ENCODE measurements at places on chromosomes 3 and 15.

GRCh38 chr3:145058483-145058882, 1086.9 kb downstream of the DIPK2A start:
- no peak for DNase-seq

DNA sequence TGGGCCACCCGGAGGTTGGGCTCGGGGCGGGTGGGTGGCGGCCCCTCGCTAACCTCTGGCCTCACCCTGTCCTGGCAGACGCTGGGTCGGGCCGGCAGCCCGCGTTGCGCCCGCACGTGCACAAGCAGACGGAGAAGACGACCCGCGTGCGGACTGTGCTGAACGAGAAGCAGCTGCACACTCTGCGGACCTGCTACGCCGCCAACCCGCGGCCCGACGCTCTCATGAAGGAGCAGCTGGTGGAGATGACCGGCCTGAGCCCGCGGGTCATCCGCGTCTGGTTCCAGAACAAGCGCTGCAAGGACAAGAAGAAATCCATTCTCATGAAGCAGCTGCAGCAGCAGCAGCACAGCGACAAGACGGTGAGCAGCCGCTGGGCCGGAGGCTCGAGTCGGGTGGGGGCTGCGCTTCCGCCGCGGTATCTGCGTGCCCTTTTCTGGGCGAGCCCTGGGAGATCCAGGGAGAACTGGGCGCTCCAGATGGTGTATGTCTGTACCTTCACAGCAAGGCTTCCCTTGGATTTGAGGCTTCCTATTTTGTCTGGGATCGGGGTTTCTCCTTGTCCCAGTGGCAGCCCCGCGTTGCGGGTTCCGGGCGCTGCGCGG, 3.7 kb downstream of the ISL2 start:
- DNase-seq, result peak; percentile 42

GRCh38 chr3:68876112-68876713, 56.1 kb downstream of the TAFA4 start:
- DNase-seq, result peak; percentile 77

DNA sequence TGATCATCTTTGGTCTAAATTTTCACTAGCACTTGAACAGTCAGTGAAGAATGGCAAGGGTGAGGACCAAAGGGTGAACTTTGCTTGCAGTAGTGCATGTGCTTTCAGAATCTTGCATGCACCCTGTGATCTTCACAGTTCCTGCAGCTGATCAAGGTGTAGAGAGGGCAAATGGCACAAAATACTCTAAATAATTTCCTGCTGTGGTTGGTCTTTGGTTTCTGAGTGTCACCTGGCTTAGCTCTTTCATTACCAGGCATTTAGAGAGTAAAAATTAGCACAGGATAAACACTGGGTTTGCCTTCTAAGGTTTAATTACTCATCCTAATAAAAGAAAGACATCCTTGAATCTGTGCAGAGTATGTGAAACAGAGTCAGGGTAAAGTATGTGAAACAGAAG, 11.4 kb downstream of the TIPARP start:
- DNase-seq, result no peak

DNA sequence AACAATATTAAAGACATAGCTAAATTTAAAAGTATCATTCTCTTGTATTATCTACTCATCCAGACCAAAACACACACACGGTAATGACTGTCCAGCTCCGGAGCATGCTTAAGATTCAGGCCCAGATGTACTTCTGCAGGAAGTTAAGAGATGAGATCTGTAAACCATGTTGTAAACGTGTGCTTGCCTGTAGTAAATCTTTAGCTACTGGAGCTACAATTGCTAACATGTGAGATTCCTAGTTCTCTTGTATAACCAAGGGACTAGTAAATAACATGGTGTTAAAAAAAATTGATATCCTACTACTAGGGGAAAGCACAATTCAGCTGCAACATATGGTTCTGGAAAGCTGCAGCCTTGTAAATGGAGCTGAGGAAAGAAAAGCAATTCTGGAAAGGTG, 651.7 kb upstream of the CCDC54 start:
- no peak for DNase-seq

DNA sequence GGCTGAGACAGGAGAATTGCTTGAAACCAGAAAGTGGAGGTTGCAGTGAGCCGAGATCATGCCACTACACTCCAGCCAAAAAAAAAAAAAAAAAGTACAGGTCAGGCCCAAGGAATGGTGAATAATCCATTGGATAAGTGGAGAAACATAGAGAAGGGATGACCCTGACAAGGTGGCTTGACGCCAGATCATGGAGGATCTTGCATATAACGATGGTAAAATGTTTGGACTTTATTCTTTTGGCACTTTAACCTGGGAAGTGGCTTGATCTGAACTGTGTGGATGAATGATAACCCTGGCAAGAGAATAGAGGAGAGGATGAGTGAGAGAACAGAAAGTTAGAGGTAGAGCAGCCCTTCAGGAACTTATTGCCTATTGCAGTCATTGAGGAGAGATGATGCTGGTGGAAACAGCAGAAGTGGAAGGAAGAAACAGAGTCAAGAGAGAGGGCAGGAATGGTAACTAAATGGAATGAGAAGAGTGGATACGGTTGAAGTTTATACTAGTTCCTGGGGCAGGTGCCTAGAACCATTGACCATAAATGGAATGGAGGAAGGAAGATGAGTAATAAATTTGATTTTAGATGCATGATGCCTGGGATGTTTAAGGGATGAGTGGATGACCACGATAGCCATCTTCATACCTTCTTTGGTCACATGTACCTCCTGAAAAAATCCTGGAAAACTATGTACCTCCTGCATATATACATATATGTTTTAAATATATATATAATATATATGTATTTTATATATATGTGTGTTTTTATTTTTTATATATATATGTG, 57.8 kb downstream of the BLM start:
- DNase-seq, result peak; percentile 59

DNA sequence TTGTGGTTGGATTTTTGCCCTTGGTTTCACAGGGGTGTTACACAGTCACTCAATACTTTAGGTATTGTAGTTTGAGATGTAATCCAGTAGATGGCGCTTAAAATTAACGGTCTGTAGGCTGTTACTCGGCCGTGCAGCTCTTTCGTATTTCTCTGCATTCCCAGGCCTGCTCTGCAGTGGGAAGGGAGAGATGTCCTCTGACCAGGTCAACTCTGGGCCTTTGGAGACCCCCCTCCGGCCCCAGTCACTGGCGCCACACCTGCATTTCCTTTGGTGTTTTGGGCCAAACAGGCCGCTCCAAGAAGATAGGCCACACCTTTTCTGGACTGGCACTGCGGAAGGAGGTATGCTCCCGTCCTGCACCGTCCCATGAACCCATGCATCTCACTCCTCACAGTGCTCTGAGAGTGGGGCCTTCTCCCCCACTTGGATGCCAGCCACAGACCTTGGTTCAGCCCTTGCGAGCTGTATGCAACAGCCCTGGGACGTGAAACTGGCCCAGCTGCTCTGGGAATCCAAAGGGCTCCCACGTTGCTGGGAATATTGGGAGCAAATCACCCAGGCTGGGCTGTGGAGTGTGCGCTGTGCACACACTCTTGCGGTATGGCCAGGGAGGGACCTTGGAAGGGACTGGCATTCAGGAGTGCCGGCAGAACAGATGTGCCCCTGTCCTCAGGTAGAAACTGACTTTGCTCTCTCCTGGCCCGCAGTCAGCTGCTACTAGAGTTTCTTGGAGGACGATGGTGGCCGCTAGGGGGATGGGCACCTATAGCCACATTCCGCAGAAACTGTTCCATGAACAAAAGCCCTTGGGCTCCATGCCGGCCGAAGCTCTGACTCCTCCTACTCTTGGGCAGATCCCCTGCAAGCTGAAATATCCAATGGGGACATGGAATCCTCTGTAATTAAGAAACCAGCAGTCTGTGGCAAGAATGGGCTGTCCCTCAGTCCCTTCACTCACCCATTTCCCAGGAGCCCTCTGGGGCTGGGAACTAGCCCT, 410.5 kb upstream of the CADM2 start:
- DNase-seq, result peak; percentile 14

GRCh38 chr15:40754883-40755811, at the start of gene RMDN3:
Gene RMDN3, minus strand, starts transcription at chr15:40755254. Its CDS starts 471 bp downstream, at chr15:40754783.
- peak; percentile 93 for DNase-seq

GRCh38 chr15:59998950-59999611, 5.0 kb upstream of the FOXB1 start:
- DNase-seq, result no peak

- DNase-seq, result no peak
These were observed 48.3 kb downstream of the TOPAZ1 start for GRCh38 chr3:44289882-44290462.

DNA sequence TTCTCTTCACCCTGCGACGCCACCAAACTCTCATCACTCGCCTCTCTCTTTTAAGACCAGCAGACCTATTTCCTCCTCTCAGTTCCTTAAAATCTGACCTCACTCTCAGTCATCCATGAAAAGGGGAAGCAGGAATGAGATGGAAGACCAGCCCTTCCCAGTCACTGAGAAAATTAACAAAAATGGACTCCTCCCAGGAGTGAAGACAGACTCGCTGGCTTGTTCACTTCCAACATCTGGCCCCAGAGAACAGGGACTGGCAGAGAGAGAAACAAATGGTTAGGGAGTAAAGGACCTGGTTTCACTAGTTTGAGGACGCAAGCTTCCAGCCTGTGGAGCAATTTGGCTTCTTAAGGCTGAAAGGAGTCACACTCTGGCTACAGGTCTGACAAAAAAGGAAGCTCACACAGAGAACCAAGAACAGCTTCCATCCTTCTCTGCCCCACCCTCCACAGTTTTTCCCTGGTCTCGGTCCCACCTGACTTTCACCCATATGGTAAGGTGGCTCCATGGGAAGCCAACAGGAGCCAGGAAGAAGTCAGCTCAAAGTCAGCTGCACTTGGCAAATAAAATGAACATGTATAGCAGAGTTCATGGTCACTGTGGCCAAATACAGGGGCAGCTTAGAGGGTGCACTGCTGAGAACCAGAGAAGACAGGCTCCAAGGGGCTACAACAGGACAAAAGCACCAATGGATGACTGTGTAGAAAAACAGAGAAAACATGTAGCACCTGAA, 57.2 kb downstream of the ITGB5 start:
- no peak for DNase-seq

GRCh38 chr3:49901366-49902339, 2.0 kb downstream of the MST1R start:
- DNase-seq, result no peak

DNA sequence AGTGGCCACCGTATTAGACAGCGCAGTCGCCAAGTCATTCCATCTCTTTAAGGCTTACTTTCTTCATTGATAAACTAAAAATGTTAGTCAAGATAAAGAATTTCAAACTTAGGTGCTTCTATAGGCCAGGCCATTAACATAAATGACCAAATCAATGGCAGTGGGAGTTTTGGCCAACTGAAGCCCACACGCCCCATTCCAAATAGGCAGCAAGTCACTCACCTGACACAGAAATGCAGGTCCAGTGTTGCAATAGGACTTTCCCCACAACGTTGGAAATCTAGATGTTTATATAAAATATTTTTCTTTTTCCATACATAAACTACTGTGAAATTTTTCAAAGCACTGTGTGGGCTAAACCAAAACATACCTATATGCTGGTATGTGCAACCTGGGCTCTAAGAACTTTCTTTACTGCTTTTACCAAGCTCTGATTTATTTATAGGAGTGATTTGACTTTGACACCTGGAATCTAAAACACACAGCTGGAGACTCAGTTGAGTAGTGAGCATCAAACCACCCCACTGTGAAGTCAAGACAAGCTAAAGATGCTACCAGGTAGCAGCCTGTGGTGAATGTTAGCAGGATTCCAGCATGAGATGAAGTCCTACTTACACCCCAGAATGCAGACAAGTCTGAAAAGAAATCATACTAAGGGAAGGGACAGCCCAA, 15.1 kb downstream of the GOLIM4 start:
- DNase-seq, result no peak

DNA sequence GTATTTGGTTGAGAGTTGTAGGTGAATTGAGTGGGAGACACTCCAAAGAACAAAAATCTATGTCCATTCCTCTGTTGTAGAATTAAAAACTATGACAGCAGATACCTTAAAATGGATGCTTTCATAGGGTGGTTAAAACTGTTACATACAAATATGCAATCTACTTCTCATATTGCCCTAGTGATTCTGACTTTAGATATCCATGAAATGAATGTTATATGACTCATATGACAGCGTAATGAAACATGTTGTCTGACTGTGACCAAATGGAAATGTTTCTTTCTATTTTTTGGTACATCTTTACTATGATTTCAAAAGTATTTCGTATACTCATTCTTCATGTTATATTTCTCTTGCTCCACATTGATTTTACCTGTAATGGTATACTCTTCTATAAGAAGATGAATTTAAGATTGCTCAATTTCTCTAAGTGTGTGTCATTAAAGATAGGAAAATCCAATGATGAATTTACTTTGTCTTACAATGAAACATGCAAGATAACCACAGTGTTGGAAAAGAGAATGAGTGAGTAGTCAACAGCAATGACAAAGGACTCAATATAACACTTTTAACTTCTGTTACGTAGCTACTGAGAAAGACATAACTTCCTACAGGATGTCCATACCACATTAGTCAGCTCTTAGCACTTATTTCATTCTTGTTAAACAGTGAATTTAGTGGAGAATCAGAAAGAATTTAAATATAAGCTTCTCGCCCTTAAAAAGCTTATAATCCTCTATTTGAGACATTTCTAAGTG, 79.3 kb upstream of the LSAMP start:
- peak; percentile 13 for DNase-seq

DNA sequence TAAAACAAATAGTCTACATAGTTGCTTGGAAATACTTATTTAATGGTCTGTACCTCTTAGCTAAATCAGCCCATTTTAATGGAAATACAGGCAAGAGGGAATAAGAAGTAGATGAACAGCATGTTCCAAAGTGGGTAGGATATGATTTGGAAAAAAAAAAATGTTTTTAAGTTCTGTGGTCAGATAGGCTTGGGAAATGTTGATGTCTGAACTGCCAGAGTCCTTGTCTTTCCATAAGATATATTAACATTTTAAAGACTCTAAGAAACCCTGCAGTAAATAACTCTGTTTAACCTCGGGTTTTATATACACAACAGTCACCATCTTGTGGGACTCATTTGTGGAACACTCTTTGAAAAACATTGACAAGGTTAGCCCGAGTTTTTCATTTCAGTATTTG, 40.0 kb upstream of the PTPN23 start:
- DNase-seq, result no peak

GRCh38 chr15:78056714-78057269, 20.7 kb downstream of the TBC1D2B start:
- no peak for DNase-seq
